OCI-LY7 (cell line): ENCODE measurements at places on chromosomes 2 and 18.

DNA sequence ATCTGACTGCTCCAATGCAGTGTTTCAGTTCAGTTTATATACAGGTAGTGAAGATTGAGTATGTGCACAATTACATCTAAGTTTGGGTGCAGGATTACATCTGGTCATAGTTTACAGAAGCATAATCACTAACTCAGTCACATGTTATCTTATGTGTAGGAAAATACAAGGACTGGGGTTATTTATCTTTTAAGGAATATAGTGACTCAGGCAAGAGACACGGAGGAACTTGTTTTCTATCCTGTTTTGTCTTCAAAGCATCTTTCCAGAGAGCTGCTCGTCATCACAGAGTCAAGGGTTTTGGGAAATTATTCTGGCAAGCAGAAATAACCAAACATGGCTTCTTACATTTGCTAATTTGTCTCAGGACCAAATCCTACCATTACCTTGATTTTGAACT is 1371.5 kb upstream of the TMEFF2 start:
- no peak for DNase-seq

DNA sequence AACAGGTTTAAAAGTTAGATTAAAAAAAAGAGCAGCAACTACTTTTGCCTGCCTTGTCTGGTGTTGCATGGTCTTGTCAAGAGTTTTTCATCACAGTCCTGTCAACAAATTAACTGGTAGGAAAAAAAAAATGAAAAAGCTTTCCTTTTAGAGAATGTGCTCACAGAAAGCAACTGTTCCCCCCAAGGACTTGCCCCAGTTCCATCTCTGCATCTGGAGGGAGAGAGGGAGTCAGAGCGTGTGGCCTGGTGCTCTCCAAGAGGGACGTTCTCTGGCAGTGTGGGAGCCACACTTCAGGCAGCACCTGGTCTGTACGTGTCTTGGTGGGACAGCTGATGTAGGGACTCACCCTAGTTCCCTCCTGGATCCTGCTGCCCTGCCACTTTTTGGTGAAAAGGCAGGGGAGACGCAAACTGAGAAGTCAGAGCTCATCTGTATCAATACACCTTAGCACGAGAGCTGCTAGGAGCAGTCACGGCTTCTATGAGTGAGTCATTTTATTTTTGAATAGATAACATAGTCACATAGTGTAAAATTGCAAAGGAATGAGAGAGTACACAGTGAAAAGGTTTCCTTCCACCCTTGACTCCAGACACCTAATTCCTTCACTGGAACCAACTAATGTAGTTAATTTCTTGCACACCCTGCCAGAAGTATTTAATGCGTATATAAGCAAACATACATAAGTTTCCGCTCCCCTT is 172.5 kb upstream of the MGAT5 start:
- no peak for DNase-seq

DNA sequence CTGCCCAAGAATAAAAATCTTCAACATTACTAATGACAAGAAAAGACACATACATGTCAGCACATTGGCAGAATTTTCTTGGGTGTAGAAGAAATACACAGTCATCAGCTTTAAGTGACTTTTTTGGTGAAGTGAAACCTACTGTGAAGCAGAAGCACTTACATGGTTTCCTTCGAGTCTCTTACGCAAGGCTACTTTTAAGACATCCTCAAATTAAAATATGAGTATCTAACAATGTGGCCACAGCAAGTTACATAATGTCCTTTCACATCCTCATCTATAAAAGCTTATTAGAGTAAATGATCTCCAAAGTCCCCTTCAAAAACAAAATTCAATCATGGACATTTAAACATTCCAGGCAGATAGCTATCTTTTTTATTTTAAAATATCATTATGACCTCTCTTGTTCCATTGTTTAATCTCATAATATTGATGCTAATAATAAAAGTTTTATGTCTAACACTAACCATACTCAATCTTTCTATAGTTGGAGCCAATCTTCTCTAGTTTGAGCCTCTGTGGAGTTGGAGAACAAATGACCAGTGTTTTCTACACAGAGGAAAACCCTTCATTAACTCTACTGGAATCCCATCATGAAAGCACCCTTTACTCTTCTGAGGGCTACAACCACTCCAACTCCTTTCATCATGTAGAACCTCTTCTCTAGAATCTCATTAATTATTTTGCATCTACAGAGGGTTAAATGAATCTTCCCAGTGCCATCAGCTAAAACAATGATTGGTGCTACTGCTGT is 182.2 kb upstream of the ZFP36L2 start:
- DNase-seq, result peak; percentile 33

- DNase-seq, result peak; percentile 74
These were observed 1.3 kb upstream of the DPYSL5 start for GRCh38 chr2:26846334-26847306.

GRCh38 chr2:28411166-28411755 is 18.6 kb downstream of the FOSL2 start:
- no peak for DNase-seq
